Glomerular endothelial cell (primary cell): ENCODE measurements at places on chromosomes 6 and 20.

DNA sequence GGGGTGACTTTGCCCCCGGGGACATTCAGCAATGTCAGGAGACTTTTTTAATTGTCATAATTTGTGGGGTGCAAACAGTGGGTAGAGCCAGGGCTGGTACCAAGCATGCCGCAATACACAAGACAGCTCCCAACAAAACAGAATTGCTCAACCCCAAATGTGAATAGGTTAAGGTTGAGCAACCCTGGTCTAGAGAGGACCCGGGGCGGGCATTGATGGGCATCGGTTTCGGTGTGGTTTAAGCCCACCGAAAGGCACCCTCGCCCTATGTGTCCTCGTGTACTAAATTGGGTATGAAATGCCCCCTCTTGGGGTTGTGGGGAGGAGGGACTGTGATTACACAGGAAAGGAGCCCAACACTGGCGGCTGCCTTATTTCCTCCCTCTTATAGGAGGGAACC, 36.0 kb downstream of the KIAA1755 start:
- no peak for DNase-seq

DNA sequence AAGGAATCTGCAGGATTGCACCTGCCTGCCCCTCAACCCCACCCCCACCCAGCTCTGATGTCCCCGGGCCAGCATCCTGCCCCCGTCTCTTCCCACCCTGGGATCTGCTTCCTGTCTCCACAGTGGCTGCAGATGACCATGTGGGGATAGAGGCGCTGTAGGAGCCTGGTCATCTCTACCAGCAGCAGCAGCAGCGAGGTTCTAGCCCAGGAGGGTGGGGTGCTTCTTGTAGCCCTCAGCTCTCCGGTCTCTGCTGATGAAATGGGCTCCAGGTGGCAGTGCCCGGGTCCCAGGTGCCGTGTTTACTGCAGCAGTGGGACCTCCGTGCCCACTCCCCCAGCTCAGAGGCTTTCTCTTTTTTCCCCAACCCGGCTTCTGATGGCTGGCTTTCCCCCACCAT, 25.2 kb downstream of the CAPN11 start:
- no peak for DNase-seq

GRCh38 chr20:5486377-5487054, 169.8 kb upstream of the PROKR2 start:
- no peak for DNase-seq

GRCh38 chr20:47412083-47412482, 55.6 kb upstream of the ZMYND8 start:
- DNase-seq = no peak
